ENCODE measurements at places on chromosomes 16 and 17.

GRCh38 chr17:64120159-64120810 lies 9.7 kb downstream of the ERN1 start:
- no peak for DNase-seq

DNA sequence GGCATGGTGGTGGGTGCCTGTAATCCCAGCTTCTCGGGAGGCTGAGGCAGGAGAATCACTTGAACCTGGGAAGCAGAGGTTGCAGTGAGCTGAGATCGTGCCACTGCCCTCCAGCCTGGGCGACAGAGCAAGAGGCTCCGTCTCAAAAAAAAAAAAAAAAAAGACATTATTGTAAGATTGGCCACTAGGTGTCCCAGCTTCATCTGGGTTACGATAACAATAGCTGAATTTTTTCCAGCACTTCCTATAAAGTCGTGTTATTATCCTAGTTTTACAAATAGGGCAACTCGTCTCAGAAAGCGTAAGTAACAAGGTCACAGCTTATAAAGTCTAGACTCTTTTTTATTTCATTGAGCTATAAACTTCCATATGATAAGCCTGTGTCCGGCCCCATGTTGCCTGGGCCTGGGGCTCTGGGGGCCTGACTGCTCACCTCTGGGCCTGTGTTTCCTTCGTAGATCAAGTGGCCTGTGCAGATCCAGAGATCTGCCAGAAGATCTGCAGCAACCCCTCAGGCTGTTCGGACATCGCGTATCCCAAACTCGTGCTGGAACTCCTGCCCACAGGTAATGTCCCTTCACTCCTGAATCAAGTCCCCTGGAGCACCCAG lies 60.5 kb downstream of the SLC5A11 start:
- no peak for DNase-seq

GRCh38 chr16:71627731-71628181 lies 1.8 kb downstream of the MARVELD3 start:
- no peak for DNase-seq

DNA sequence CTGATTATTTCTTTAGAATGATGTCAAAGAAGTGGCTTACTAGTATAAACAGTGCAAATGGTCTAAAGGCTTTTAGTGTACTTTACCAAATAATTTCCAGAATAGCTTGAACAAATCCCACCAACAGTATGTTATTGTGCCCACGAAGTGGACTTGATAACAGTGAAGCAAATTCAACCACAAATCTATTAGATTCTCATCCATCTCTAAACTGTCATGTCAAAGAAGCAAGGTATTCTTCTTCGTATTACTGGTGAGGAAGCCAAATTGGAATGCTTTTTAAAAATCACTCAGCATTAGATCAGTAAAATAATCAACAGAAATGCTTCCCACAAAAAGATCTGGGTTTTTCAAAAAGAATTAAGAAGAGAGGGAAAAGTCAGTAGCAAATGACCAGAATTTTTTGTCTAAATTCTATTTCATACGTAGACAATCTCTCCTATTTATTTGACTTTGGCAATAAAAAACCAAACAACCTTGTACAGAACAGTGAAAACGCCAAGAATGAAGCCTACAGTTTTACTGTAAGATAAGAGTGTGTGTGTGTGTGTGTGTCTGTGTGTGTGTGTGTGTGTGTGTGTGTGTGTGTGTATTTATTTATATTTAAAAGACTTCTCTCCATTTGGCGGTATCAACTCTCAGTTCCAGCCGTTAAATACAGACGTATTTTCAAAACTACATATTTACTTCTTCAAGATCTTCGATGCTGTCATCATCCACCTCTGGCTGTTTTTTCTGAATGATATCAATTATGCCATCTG lies 114.6 kb downstream of the CYB561 start:
- no peak for DNase-seq

DNA sequence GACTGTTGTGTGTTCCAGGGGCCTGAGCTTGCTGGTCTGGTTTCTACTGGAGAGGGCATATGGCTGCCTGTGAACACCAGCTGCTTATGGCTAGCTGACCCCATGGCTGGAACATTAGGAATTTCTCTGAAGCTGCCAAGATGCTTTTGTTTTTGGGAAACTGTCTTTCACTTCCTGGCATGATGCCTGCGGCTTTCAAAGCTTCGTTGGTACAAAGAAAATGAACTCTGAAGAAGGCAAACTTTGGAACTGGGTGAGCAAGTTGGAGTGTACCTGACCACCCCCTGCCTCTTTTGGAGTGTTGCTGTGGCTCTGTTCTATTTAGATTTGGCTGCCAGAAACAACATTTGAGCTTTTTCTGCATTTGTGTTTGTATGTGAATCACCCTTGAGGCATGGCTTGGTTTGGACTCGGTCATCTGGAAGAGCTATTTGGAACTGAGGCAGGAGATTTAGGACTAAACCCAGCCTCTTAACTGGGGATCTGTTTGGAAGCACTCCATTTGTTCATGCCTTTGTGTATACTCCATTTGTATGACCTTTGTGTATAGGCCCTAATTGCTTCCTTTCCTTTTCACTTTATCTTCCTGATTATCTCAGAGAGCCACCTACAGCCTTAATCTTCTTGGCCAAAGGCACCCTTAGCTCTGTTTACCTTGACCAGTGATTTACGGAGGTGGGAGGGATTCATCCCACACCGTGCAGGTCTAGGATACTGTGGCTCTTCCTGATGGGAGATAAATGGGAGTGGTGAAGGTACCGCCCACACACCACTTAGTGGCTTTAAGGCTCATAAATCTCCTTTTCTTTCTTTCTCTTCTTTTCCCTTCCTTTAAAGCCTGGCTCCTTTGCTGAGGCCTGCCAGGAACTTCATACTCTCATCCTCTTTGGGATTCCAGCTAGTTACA lies 7.3 kb upstream of the CPHXL start:
- DNase-seq, result no peak

DNA sequence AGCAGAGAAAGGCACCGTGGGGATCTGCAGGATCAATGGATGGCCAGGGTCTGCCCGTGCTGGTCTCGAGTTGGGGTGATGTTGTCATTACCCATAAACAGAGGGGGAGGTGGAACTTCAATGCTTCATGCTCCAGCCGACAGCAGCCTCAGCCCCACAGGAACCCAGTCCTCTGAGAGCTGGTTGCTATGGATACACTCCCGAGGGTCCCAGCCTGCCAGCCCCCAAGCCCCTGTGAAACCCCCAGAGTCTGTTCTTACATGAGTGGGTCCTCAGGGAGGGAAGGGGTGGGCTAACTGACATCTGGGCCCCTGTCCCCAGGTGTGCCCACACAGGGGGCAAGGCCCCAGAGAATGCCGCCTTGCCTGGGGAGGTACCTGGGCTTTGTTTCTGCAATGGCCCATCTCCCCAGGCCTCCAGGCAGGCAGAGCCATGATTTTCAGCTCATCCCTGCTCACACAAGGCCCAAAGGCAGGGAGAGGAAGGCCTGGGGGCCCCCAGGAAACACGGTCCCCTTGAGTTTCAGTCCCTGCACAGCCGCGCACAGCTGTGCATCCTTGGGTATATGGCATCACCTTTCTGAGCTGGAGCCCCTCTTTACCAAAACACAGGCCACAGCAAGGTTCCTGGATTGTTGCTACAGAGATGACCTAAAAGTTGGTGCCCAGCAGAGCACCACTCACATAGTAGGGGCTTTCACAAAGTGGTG lies 223.7 kb downstream of the ZNF423 start:
- DNase-seq, result no peak

DNA sequence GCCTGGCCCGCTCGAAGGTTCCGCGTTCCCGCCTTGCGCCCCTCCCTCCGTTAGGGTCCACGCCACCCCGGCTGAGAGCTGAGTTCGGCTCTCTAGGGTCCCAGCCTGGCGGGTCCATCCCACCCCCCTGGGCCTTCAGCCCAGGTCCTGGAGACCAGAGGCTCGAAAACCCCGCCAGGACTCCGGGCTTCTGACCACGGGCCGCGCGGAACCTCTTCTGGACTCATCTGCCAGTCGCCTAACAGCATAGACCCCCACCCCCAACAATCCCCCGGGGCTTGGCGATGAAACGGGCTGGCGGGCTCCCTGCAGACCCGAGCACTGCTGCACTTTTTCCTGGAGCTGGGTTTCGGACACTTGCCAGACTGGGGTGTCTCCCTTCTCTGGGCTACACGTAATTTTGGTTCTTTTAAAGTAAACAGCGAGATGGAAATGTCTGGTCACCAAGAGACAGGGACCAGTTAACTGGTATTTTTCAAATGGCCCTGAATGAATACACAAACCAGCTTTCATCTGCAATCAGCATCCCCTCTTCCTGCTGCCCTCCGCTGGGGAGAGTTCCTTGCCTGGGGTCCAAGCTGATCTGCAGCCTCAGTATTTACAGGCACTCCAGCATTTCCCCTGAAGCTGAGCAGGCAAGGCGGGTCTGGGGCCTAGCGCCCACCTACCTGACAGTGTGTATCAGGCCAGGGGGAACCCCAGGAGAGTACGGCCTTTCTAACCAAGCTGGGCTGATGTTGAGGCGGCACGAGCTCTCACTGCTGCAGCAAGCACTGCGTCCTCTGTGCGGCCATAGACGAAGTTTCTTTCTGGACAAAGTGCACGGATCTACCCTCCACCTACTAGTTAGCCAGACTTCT lies 639 bp upstream of the TRIM65 start:
- no peak for DNase-seq

- no peak for DNase-seq
These were observed 1.6 kb upstream of the HSD3B7 start for GRCh38 chr16:30983289-30983889.

GRCh38 chr16:58343562-58343961 lies 48.7 kb upstream of the GINS3 start:
- DNase-seq, result no peak

DNA sequence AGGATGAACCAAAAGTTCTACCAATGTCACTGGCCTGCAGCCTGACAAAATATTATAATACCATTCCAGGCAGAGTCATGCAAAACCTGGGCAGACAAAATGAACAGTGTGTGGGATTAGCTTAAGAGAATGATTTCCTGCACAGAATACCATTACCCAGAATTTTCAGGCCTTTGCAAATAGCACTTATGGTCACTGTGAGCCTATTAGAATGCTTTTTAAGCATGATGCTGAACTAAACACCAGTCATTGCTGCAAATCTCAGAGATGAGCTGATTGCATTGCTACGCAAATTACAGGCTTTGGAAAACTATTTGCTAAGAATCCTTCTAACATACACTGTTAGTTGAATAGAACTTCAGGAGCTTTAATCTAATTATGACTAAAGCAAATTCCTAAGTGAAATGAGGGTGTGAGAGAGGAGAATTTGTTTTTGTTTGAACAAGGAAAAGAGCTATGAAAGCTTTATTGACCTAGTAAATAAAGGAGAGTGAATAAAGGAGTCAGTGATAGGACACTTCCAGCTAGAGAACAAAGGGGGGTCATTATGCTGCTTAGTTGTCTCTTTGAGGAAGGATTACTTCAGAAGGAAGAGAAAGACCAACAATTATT lies 398.8 kb downstream of the HS3ST3B1 start:
- DNase-seq, result no peak

GRCh38 chr17:41865596-41865893 lies 322 bp upstream of the KLHL11 start:
- DNase-seq, result no peak

DNA sequence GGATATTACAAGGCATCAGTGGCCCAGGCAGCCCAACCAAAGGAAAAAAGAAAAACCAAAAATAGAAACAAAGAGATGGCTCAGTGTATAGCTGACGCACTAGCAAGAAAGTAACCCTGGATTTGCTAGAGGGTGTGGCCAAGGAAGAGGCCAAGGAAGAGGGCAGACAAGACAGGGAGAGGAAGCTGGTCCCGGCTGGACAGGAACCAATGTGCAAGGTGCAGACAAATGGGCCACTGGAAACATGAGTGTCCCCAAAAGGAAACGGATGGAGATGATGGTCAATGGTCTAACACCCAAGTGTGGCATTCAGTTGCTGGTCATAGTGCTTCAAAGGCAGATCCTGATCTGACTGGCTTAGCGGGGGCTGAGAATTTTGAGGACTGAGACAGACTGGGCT lies 10.7 kb downstream of the POLR3K start:
- DNase-seq, result no peak

DNA sequence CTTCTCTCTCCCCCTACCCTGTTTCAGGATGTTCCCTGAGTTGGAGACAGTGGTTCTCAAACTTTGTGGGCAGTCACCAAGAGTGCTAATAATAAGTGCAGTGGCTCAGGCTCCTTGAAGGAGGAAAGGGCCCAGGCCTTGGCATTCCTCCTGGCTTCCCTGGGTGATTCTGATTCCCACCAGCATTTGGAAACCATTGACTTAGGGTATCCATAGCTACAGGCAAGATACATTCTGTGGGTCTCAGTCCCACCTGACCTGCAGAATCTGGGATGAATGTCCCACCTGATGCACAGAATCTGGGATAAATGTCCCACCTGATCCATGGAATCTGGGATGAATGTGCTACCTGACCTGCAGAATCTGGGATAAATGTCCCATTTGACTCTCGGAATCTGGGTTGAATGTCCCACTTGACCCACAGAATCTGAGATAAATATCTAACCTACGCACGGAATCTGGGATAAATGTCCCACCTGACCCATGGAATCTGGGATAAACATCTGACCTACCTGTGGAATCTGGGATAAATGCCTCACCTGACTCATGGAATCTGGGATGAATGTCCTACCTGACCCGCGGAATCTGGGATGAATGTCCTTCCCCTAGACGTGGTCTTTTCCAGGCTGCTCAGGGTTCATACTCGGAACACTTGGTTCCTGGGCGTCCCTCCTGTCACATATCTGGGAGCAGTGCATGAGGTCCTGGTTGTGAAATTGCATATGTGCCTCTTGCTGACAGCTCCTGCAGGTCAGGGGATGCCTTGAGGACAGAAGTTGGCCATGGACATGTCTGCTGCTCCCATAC lies 136.7 kb upstream of the HS3ST2 start:
- DNase-seq, result no peak

DNA sequence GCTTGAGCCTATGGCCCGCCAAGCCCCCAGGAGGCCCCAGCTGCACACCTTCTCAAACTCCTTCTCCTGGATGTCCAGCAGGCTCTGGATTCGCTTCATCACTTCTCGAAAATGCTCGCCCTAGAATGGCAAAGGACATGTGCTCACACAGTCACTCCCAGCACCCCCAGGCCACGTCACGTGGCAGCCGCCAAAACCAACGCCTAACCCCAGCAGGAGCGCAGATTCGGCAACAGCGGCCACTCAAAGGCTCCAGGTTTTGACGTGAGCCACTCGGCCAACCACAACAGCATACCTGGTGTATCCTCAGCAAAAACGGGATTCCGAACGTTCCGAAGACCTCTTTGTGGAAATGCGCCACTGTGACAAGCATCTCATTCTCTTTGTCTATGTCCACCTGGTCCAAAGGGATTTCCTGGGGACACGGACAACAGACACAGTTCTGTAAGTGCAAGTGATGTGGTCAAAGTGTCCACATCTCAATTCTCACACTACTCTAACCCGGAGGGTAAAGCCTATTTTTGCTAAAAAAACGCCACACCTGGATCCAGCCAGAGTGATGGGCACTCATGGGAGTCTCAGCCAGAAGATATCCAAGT lies 12.7 kb downstream of the LITAFD start:
- DNase-seq, result no peak

- DNase-seq, result no peak
These were observed 127.3 kb downstream of the PRKCA start for GRCh38 chr17:66429680-66430079.

GRCh38 chr16:85624646-85625045 lies 11.5 kb downstream of the GSE1 start:
- DNase-seq, result no peak
